ENCODE measurements at places on chromosomes 1 and 21. TPM values are rescaled to one million over a fixed set of nuclear protein-coding genes. Genes with fewer than 3 reads are reported as not detected.

GRCh38 chr21:34695434-34695833 is 26.6 kb downstream of the CLIC6 start:
- no peak for DNase-seq

DNA sequence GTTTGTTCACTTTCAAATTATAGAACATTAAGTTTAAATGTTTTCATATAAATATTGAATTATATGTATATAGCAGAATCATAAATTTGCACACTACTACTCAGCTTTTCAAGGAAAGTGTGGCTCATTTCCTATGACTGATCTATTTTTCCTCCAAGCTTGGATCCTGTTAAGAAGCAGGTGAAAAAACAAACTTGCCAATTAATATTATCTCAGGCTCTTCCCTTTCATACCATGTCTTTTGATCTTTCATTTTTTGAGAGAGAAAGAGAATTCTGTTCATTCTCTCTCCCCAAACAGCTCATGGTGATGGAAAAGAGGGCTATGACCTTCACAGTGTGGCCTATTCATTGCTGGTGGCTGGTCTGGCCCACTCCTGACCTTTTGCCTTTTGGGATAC is 43.7 kb downstream of the SEC16B start:
- DNase-seq = no peak

- DNase-seq = no peak
These were observed 121.1 kb upstream of the PKN2 start for GRCh38 chr1:88562991-88563390.

GRCh38 chr1:51750218-51750617 is 128.3 kb downstream of the NRDC start:
- DNase-seq = no peak

GRCh38 chr1:239558559-239558958 is 172.2 kb downstream of the CHRM3 start:
- no peak for DNase-seq

- no peak for DNase-seq
These were observed 73.7 kb downstream of the UBE2T start for GRCh38 chr1:202268032-202268431.

DNA sequence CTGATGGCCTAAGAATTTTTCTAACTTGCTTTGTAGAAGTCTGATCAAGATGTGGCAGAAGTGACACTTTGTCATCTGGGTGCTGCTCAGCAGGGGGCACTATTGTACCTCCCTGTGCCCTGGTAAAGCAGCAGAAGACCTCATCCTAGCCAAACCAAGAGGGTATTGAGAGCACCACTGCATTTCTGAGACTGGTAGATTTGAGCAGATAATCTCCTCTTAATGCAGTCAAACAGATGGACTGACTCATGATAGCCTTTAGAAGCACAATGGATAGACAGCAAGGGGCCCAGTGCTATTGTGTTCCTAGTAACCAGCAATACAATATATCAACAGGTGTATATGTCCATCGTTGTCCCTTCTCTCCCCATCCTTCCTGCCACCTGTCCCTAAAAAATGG is 5.7 kb downstream of the TPM3 start:
- DNase-seq = peak; percentile 74

- DNase-seq = no peak
These were observed 241.3 kb downstream of the PLA2G4A start for GRCh38 chr1:187070076-187070475.

- DNase-seq = no peak
These were observed 13.4 kb downstream of the ADORA1 start for GRCh38 chr1:203140743-203141520.

DNA sequence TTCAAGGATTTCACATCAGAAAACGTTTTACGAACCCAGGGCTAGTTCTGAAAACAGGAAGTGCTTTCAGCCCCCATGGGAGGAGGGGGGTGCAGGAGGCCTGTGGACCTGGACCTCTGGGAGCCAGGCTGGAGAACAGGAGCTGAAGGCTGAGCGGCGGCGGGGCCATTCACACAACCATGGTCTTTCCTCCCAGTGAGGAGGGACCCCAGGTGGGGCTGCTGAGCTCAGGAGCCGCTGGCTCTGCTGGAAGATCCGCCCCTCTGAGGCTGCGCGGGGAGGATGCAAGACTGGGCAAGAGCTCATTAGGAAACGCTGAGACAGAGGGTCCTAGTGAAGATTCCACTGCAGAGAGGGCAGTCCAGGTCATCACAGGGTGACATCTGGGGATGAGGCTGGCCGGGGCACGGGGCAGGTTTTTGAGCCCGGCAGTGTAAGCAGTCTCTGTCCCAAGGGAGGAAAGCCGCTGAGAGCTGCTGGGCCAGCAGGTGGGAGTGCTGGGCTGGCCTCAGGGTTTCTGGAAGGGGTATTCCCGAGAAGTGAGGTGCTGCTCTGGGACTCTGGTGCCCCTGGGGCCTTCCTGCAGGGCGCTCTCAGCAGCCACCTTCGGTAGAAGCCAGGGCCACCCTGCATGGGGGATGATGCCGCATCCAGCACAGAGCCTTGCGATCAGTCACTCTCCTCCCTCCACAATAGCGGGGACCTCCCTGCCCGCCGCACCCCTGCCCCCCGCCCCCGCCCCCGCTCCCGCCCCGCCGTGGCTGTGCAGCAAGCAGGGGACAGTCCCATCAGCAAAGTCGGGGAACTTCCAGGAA is 7.5 kb downstream of the MX2 start:
- peak; percentile 48 for DNase-seq

DNA sequence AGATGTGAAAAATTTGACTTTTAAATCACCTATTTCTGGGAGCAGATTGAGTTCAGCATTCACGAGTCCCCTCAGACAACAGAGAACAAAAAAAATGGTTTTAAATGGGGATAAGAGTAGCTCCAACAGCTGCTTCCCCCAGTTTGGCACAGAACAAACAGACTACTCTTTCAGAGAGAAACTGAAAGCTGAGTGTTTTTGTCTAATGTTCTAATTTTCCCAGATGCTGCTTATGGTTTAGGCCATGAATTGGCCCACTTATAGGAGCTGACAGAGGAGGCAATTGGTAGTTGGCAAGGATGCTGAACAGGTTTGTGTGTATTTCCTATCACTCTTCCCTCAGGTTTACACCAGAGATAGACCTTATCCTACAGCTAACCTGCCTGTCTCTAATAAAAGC is 1637.4 kb upstream of the PRMT6 start:
- DNase-seq = no peak

GRCh38 chr1:201072922-201073321 is 39.3 kb downstream of the CACNA1S start:
- no peak for DNase-seq

- peak; percentile 23 for DNase-seq
These were observed 387.6 kb downstream of the CAMTA1 start for GRCh38 chr1:7172804-7173203.

DNA sequence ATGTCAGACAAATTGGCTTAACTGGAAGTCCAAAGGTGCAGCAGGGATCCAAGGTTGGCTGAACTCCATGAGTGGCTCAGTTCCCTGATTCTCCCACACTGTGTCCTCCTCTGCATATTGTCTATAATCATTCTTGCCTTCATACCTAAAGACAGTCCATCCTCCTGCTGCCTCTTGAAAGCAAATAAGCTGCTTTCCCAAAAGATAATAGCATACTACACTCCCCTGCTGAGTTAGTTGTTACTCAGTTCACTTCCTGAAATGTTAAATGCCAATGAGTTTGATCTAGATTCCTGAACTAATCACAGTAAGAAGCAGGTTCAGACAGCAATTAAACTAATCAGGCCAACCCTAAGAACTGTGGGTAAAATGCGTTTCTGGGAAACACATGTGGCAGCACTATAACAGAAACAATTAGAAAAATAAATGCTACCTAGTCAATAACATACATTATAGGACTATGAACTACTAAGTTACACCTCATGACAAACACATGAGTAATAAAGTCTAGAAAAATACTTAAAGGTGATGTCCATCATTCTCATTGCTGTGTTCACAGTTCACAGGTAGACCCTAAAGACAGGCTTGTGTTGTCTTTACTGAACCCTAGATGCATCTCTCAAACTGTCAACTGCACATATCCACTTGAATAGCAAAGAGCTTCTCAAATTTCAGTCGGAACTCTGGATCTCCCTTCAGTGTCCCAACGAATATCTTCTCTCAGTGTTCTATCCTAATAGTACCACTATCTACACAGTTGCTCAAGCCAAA is 50.8 kb upstream of the BOLA1 start:
- DNase-seq = peak; percentile 8

- no peak for DNase-seq
These were observed 214.7 kb upstream of the NRIP1 start for GRCh38 chr21:15279482-15279881.

Gene IL19
- not detected for polyA plus RNA-seq

Gene CYP4Z1
- polyA plus RNA-seq = 0.23 TPM

Gene DIO1
- not detected for polyA plus RNA-seq

Gene LCE1B
- not detected for polyA plus RNA-seq

Gene KPRP
- polyA plus RNA-seq = not detected
